ENCODE measurements at places on chromosomes 7 and 10.

DNA sequence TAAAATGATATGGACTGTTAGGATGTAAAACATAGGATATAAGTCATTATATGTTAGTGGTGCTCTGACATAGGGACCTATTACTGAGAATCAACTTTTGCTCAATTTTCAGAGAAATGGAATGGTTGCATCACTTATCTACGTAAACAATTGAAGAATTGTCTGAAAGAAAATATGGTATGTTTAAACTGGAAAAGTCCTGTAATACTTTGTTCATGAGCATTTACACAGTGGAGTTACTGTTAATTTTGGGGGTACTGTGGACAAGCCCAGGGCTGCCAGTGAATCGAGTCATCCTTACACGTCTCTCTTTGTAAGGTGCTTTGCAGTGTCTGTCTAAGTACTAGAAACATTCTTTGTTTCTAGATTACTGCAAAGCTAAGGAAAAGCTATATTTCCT, 152.0 kb downstream of the ZNF22 start:
- no peak for DNase-seq

- no peak for DNase-seq
Observed at GRCh38 chr10:97814996-97815395, 34.6 kb upstream of the GOLGA7B start.

- no peak for DNase-seq
Observed at GRCh38 chr10:130545122-130545521, 408.9 kb downstream of the GLRX3 start.

- peak; percentile 14 for DNase-seq
Observed at GRCh38 chr10:122974023-122974422, 6.2 kb upstream of the PSTK start.

- no peak for DNase-seq
Observed at GRCh38 chr7:23287612-23288011, 11.5 kb upstream of the MALSU1 start.

DNA sequence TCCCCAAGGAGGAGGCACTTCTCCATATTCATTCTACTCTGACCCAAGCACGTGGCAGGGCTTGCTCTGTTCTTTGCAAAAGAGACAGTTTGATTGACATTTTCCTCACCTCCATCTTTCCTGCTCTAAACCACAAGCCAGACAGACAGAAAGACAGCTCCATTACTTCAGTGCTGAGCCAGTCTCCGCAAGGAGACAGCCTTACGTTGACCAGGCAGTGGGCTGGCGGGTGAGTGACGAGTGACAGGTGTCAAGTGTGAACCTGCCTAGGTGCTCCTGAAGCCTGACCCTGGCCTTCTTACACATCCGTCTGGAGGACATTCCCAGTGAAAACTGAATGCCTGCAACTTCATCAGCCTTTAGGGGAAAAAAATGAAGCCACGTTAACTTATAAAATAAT, 314.6 kb downstream of the TNS3 start:
- DNase-seq, result no peak

GRCh38 chr7:11817111-11817740, 14.8 kb downstream of the THSD7A start:
- DNase-seq, result no peak

DNA sequence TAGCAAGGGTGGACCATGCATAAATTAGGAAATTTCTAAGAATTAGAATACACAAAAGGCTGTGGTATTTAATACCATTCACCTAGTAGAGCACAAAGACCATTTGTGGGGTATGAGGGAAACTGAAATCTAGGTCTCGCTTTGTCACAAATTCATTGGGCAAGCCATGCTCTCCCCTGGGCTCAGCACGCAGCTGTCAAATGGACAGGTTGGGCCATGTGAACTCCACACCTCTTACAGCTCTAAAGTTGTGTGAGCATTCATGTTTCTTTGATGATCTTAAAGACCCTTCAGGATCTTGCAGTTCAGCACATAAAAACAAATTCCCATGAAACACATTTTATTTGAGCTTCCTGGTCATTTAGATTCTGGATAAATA, 121.3 kb downstream of the CHN2 start:
- DNase-seq, result no peak

DNA sequence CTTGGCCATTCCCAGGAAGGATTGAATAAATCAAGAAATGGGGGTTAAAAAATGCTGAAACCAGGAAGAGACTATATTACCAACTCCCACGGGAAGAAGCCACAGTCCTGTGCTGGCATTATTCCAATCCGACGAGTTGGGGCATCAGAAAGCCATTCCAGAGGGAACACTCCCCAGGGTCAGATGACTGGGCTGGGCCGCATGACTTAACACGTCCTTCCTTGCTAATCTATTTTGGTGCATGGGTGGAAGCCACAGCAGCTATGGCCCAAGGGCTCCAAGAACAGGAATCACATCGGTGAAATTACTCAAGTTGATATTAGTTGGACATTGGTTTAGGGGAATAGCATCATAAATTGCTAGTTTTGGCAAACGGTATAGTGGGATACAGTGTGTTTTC, 592.9 kb upstream of the NRP1 start:
- peak; percentile 62 for DNase-seq

DNA sequence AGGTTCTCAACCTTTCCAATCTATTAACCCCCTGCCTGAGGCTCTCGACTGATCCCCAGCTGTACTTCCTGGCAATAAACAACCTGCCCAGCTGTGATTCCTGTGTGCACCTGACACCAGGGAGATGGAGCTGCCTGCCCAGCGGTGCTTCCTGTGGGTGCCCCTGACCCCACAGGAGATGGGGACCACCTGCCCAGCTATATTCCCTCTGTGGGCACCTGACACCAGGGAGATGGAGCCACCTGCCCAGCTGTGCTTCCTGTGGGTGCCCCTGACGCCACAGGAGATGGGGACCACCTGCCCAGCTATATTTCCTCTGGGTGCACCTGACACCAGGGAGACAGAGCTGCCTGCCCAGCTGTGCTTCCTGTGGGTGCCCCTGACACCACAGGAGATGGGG, 184.0 kb downstream of the DIP2C start:
- no peak for DNase-seq

DNA sequence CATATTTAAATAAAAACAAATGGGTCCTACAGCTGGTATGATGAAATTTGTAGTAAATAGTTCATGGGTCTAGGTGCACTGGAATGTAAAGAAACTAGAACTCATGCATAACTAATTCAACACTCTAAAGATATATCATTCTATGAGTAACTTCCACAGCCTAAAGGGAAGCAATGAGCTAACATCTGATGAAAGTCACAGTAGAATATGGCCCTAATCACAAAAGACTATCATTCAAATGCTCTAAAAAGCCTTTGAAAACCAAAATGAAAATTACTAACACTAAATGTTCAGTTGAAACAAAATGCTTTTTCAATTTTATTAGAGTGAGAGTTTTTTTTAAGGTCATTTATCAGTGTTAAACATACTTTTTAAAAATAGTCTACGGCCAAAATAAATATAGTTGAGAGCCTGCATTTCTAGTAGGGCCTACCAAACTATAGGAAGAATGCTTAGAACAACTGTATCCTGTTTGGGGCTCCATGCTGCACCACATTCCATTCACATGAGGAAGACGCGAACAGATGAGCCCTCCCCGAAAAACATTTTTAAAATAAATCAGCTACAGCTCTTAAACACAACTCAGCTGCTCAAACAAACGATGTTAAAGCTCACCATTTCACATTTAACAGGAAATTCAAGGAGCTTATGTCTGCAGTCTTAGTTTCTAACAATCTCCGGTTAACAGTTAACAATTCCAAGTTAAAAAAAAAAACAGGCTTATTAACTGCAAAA, 134.5 kb downstream of the NRBF2 start:
- peak; percentile 87 for DNase-seq

DNA sequence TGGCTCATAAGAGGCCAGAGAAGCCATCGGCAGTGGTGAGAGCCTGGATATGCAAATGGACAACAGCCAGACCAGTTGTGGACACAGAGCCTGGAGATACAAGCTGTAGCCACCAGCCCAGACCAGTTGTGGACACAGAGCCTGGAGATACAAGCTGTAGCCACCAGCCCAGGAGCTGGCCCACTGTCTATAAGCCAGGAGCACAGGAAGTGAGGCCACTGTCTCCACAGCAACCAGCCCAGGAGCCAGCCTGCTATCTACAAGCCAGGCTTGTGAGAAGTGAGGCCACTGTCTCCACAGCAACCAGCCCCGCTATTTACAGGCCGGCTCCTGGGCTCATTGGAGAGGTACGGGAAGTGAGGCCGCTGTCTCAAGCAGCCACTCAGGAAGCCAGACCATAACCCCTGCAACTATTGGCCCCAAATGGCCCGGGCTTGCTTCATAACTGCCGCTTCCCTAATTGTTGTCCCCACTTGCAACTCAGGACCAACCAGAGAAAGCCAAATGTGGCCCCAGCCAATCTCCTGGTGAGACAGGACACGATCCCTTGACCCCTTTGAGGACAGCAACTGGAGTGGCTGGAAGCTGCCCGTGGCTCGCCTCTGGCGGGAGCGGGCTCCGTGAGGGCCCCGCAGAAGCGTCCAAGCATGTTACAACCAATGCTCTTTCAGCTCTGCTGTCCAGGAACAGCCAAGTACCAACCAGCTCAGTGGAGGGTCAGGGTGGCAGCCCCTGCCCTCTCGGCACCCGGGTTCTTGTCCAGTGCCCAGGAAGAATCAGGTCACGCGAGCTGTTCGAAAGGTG, 44.1 kb upstream of the CNPY1 start:
- DNase-seq, result no peak

- no peak for DNase-seq
Observed at GRCh38 chr10:43078986-43079273, 2.1 kb downstream of the RET start.

- DNase-seq, result peak; percentile 65
Observed at GRCh38 chr10:21989453-21990154, 13.9 kb downstream of the DNAJC1 start.

DNA sequence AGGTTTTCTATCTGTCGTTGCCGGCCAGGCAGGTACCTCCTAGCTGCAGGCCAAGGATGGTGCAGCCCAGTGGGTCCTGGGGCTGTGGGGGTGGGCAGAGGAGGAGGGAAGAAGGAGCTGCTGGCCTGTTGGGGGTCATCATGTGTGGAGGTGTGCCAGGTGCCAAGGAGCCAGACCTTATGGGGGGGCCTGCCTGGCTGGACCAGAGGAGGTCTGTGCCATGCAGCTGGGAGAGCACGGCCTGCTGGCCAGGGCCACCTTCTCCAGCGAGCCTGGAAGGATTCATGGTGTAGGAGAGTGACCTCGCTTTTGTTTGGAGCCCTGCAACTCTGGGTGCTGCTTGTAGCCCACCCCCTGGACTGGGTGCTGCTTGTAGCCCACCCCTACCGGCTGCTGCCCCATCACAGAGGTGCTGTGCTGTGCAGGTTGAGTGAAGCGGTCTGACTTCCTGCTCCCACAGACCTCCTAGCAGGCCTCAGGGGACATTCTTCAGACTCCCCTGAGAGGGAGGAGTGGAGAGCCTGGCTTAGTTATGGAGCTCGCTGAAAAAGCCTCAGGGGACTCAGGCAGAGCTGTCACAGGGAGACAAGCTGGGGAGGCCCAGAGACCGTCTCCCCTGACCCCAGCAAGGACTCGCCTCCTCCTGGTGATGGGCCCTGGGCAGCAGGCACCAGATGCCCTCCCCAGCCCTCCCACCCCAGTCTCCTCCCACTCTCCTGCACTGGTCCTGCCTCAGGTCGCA, 67.7 kb upstream of the AQP1 start:
- DNase-seq, result no peak

DNA sequence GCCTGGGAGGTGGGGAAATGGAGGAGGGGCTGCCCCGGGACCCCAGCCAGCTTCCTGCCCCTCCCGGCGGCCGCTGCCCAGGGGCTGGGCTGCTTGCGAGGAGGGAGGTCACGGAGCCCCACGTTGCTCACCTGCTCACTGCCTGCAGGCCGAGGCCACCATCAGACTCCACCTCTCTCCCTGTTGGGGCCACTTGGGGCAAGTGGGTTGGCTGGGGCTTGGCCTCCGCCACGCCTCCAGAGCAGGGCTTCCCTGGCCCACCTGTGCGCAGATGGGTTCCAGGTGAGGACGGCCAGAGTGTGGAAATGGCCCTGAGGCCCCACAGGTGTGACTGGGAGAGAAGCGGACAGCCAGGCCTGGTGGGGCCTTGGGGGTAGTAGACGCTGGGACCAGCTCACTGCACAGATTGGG, 82.8 kb upstream of the DIP2C start:
- no peak for DNase-seq

GRCh38 chr10:115851695-115852094, 421.3 kb downstream of the GFRA1 start:
- no peak for DNase-seq

GRCh38 chr10:132007681-132008080, 26.0 kb upstream of the BNIP3 start:
- DNase-seq, result no peak

- DNase-seq, result no peak
Observed at GRCh38 chr7:10266976-10267375, 706.7 kb upstream of the PHF14 start.

DNA sequence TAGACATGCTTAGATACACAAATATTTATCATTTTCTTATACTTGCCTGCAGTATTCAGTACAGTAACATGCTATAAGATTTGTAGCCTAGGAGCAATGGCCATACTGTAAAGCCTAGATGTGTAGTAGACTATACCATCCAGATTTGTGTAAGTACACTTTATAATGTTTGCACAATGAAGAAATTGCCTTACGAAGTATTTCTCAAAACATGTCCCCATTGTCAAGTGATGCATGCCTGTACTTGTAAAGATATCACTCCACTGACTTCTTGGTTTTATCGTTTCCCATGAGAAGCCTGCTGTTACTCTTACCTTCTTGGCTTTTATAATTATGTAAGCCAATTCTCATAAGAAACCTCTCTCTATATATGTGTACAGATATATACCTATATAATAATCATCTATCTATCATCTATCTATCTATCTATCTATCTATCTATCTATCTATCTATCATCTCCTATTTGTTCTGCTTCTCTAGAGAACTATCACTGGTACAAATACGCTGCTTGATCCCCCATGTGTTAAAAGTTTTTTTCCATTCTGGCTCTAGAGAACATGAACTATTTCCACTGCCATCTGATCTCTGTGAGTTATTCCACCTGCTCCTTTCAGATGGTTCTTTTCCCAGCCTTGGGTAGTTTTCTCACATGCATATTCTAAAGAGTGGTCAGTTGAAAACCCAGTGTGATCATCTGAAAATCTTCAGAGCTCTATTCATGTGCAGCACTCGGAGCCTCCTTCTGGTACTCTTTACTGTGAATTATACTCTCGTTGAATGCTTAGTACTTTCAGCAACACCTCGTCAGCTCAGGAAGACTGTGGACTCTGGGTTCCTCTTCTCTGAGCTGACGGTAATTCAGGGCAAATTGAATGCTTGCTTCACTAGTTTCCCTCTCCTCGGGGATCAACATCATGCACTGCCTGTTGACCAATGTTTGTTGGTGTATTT, 14.5 kb upstream of the VCL start:
- no peak for DNase-seq

- no peak for DNase-seq
Observed at GRCh38 chr10:103281753-103282152, 4.8 kb downstream of the INA start.

GRCh38 chr7:885893-886625, 9.7 kb downstream of the GET4 start:
- DNase-seq, result no peak

DNA sequence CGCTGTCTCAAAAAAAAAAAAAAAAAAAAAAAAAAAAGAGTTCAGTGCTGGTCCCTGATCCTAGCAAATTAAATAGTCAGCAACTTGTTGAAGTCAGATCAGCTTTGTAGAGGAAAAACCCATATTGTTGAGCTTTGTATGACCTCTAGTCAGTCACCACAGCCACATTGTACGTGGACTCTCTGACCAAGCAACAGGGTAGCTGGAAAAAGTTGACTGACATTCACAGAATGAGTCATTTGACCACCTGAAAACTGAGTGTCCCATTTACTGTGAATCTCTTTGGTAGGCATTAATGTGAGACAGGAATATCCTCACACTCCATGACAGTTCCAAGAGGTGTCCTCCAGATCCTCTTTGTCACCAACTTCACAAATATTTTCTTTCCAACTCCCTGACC, 371.1 kb downstream of the LRRTM3 start:
- no peak for DNase-seq
